ENCODE measurements at places on chromosomes 6 and 20. TPM values are rescaled to one million over a fixed set of nuclear protein-coding genes. Genes with fewer than 3 reads are reported as not detected.
A peak's percentile ranks its signal among the peaks of the same experiment; 100 is the strongest.

- H3K27me3 ChIP-seq: no peaks in the 10 kb centered on the region
- H3K27ac ChIP-seq: no peak overlapping the region
- no peaks in the 10 kb centered on the region for H3K36me3 ChIP-seq
- DNase-seq: peak; percentile 45
- no peaks in the 10 kb centered on the region for H3K4me1 ChIP-seq
Measured at GRCh38 chr6:167501831-167502385, 177.0 kb downstream of the TTLL2 start.

GRCh38 chr20:13294522-13294921 lies 73.4 kb downstream of the ISM1 start:
- no peak overlapping the region for H3K4me3 ChIP-seq
- H3K27ac ChIP-seq: no peak overlapping the region
- no peaks in the 10 kb centered on the region for H3K27me3 ChIP-seq
- no peak for DNase-seq
- H3K36me3 ChIP-seq: no peaks in the 10 kb centered on the region

The FIG4 gene
- total RNA-seq: 16.5 TPM

The PAX1 gene
- total RNA-seq: 0.09 TPM
